ENCODE measurements at places on chromosomes 1 and 21.

DNA sequence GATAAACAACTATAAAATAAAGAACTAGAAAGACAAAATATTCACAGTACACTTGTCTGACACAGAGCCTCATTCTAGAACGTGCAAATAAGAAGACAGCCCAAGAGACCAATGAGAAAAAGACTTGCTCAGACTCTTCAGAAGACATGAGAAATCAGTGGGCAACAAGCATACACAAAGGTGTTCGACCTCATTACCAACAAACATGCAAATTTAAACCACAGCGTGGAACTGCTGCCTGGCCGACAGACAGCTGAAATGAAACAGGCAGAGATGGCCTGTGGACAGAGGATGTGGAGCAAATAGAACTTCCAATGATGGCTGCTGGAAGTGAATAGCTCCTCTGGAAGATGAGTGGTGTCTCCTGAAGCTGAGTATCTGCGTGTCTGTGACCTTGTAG is 22.4 kb upstream of the COL6A1 start:
- DNase-seq = no peak

DNA sequence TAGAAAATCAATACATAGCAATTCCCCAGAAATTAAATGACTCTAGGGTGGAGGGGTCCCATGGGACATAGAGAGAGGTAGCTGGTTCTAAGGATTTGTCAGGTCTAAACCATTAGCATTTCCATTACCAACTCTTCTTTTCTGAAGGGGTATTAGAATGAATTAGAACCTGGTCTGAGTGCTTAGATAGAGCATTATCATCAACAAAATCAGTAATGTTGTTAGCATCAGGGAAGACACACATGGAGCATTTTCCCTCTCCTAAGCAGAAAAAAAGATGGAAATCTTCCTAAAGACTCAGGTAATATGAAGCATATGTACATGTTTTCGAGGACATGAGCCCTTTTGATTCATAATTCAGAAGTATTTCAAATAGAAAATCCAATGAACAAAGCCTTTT is 984.4 kb upstream of the NCAM2 start:
- no peak for DNase-seq

GRCh38 chr1:206723805-206724472 is 39.2 kb downstream of the MAPKAPK2 start:
- no peak for DNase-seq

- DNase-seq = no peak
Measured at GRCh38 chr1:185500001-185500626, 183.1 kb upstream of the IVNS1ABP start.

DNA sequence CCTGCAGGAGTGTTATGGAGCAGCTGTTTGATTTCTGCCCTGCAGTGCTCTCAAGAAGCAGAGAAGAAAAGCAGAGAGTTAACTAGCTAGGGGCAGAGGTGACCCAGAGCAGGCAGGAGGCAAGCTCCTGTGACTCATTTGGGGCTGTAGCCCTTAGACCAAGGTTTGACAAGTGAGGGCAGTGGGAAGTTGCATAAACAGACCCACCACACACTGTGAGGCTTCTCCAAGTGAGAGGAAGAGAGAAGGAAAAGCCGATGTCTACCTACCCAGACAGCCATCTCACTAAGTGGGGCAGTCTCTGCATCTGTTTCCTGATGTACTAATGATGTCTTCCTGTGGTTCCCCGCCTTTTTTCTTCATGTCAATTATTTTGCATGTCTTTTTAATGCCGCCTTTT is 159.9 kb upstream of the NR5A2 start:
- no peak for DNase-seq

- no peak for DNase-seq
Measured at GRCh38 chr21:31482460-31482859, 138.4 kb upstream of the TIAM1 start.

Data from NCI-H460 (cell line).